DMS79 (cell line): ENCODE measurements at places on chromosomes 2 and 18.

DNA sequence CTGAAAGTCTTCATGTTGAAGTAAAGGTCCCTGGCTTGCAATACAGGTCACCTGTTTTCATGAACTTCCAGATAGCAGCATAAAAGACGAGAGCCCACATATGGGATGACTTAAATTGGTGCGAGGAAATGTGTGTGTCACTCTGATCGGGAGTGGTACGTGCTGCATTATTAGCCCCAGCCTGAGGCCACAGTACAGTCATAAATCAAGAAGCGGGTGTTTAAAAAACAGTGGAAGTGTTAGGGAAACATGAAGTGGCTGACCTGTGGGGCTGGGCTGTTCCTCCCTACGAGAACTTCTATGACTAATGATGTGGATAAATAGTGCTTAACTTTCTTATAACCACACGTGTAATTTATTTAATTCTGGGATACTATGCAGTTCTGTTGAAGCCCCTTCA, 24.4 kb downstream of the RDH14 start:
- DNase-seq: no peak

- DNase-seq: no peak
Observed at GRCh38 chr2:58757971-58758370, 516.8 kb upstream of the FANCL start.

DNA sequence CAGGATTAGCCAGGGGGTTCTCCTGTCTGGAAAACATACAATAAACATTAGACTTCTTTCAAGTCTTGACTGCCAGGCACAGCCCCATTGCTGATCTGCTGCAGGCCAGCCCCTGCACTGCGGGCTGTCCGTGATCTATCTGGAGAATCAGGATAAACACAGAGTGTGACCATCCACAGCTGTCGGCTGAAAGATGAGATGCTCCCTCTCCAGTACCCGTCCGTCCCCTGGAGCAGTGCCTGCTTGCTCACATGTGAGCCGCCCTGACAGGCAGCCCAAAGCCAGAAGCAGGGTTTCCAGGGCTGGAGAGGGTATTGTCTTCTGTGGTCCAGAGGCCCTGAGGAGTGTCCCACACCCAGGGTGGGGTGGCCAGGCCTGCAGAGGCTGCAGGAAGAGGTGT, 46.1 kb upstream of the FOSL2 start:
- DNase-seq: no peak

DNA sequence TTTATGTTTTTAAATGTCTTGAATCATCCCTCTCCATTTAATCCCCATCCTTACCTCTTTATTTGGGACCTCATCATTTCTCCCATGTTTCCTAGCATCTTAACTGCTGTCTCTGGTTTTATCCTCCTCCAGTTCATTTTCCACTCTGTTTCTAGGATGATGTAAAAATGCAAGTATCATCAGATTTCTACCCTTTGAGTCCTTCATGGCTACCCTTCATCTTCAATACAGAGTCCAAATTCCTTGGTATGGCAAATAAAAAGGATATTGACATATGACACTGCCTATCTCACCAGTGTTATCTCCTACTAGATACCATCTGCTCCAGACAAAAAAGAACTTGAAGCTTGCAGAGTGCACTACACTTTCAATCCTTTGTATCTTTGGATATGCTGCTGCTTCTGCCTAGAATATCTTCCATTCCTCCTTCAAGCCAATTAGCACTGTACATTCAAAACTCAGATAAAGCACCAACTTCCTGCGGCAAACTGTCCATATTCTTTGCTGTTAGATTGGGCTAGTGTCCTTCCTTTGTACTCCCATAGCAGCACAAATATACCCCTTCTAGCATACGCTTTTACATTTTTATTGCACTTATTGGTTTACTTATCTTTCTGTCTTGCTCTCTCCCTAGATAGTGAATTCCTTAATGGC, 24.6 kb upstream of the TLK1 start:
- DNase-seq: no peak

DNA sequence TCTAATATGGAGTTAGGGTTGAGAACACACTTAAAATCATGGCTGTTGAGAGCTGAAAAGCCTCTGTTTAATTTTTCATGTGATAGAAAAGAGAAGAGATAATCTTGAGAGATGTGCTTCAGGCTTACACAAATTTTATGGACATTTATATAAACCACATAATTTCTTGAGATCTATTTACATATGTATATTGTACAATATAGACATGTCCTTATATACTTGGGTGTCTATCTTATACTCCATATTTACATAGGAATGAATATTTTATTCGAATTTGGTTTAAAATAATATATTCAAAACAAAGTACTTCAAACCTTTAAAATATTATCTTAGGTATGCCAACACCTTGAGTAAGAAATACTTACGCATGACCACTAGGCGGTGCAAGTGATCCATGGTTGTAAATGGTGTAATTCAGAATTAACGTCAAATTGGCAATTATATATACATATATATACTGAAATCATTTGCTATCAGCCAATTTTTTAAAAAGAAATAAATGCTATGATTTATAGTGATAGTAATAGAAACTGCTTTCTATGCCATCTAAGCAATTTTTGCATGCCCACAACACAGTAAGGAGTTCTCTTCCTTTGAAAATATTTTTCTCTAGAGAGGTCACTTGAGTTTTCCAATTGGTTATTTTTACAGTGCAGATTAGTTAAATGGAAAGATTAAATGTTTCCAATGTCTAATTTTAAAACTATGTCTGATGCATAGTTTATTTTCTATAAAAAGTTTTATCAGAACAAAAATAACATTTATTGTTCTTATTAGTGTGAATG, 37.6 kb upstream of the SPAG16 start:
- DNase-seq: peak; percentile 10

- DNase-seq: no peak
Observed at GRCh38 chr18:76274468-76275289, 220.4 kb downstream of the ZNF516 start.

DNA sequence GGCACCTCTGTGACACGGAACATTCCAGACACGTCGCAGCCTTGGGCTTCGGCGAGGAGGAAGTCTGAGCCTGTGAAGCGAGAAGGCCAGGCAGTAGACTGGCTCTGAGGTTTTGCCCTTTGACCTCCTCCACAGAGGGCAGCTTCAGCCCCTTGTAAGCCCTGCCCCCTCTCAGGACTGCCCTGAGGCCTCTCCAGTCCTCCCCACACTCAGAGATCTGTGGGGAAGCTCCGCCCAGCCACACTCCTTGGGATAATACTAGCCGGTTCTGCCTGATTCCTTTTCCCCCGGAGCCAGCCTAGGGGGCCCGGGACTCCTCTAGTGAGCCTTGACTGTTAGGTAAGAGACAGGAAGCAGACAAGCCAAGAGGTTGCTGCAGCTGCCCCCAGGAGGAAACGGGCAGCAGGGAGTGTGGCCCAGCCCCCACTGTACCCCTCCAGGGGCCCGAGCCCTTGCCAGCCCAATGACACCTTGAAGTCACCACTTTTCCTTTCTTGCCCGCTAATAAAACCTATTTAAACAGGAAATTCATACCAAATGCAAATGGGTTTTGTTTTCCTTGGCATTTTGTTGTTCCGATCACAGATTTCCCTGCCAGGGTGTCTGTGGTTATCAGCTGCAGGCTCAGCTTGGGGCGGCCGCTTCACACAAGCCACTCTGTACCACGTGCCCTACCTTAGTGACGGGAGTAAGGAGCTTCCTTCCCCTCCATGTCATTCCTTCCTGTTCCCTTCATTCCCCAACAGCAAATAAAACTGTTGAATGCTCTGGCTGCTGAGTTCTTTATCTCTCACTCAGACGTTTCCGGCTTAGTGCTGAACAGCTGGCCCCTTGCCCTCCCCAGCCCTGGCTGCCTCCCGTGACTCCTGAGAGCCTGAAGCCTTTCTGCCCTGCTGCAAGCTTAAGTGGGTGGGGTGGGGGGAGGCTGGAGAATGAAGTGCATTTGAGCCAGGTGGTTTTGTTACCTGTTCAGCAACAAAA, 124.7 kb downstream of the CABLES1 start:
- peak; percentile 98 for DNase-seq
